Esophagus squamous epithelium (tissue), 5 donors: ENCODE measurements at places on chromosomes 2 and 18.

DNA sequence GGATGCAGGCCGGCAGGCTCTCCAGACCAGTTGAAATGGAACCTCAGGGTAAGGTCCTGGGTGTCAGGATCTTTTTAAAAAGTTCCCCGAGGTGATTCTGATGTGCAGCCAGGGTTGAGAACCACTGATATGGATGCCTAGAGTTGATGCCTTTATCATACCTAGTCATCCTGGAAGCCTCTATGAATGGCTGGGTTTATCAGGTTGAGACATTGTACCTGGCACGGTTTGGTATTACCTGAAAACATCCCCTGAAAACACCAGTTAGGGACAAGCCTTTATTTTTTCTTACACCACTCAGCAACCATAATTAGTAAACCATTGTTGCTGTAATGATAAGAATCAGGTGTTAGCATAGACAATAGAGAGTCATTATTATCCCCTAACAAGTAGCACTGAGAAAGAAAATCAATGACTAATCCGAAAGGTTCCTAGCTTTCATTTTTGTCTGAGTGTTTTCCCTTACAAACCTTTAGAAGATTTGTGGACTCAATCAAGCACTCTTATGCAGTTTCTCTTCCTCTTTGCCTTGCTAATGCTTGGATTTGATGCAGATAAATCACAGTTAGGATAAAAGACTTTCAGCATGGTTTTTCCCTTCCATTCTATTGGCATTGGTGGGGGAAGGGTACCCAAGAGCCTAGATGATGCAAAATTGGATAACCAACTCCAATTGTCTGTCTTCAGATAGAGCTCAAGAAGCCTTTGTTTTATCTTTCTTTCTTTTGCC, 116.5 kb upstream of the LYPD6 start:
- no peak for DNase-seq

DNA sequence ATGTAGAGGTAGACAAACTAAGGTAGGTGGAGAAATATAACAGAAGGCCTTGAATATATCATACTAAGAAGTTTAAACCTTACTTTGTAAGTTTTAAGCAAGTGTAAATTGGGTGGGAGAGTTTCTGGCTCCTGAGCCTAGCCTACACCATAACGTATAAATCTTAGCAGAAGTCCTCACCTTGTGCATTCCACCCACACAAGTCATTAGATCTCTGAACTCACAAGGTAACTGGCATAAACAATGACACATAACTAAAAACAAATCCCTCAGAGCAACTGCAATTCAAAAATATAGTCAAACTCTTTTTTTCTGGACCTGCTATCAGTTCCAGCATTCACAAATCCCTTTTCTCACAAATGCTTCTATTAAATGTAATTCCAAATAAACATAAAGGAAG, 9.4 kb downstream of the REV1 start:
- DNase-seq: no peak

- no peak for DNase-seq
Observed at GRCh38 chr18:907115-907884, 2.6 kb downstream of the ADCYAP1 start.

GRCh38 chr2:22787745-22788144, 597.2 kb upstream of the KLHL29 start:
- DNase-seq: no peak
